ENCODE measurements at places on chromosomes 3 and 15.

- no peak for DNase-seq
Measured at GRCh38 chr15:66461917-66462316, 35.6 kb downstream of the SNAPC5 start.

DNA sequence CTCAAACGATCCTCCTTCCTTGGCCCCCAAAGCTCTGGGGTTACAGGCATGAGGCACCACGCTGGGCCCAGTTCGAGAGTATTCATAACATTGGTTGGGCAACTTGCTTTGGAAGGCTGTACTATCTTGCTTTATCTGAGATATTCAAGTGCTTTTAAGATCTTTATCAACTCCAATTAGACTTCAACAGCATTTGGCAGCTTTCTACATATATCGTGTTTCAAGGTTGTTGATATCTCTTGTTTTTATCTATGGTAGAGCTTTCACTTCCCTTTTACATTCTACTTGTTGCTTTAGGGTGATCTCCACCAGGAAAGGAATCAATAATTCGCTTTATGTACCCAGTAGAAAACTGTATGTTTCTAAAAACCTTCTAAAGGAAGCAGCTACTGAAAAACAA, 395.3 kb downstream of the IL5RA start:
- no peak for DNase-seq

- no peak for DNase-seq
Measured at GRCh38 chr3:23041918-23042696, 161.0 kb upstream of the UBE2E2 start.

- DNase-seq, result no peak
Measured at GRCh38 chr3:125643172-125643571, 47.9 kb upstream of the OSBPL11 start.

GRCh38 chr3:2950159-2950558, 160.0 kb downstream of the IL5RA start:
- no peak for DNase-seq

DNA sequence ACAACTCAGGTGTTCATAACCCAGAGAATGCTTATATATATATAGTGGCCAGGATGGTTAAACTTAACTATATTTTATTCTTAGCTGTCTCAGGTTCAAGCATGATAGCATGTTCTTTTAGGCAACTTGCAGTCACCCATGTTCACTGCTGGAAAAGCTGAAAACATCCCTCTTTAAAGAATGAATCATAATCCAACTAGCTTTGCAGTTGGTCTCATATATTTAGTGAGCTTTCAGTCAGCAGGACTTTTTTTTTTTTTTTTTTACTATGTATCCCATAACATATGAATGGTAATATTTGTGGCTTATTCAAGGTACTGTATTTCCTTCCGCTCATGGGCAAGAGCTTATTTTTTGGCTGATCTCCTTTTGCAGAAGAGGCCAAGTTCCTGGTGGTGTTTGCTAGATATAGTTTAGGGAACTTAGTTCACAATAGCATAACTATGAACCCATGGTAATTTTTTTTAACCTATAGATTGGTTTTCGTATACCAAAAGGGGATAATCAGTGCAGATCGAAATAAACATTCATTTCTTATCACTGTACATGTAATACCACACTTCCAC, 77.6 kb downstream of the CMSS1 start:
- no peak for DNase-seq

- no peak for DNase-seq
Measured at GRCh38 chr3:53501178-53501577, 6.8 kb downstream of the CACNA1D start.

DNA sequence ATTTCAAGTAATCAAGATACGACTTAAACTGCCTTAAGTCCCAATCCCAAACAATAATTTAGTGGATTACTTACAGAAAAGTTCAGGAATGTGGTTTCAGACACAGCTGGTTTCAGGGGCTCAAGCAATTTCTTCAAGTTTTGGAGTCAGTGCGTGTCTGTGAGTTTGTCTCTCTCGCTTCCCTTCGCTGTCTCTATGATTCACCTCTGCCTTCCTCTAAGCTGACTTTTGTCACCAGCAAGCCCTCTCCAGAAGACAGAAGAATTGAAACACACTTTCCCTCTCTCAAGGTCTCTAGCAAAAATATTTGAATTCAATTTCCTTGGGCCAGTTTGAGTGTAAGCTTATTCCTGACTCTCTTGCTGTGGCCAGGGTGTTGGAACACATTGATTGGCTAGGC, 392.4 kb downstream of the EDEM1 start:
- DNase-seq, result no peak

DNA sequence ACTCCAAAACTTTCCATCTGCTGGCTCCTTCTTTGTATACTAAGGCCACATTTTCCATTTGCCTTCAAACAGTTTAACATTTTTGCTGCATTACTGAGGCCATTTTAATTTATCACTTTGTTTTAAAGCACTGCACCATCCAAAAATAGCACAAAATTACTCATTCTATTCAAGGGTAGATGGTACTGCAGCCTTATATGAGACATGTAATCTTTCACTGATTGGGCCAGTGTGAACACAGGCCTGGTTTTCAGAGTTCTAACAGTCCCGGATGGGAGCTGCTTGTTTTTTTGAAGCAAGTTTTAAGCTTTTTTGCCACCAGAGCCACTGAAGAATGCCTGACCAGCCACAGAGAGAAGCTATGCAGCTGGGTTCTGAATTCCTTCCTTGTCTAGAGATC, 172.3 kb upstream of the TSC22D2 start:
- DNase-seq, result no peak

GRCh38 chr3:195697582-195698324, 23.0 kb upstream of the MUC20 start:
- DNase-seq, result no peak

- DNase-seq, result no peak
Measured at GRCh38 chr3:55203546-55203945, 275.7 kb upstream of the LRTM1 start.

GRCh38 chr15:59622289-59622688, 10.7 kb downstream of the GCNT3 start:
- DNase-seq, result peak; percentile 64

Measured in activated CD4-positive, alpha-beta memory T cell treated with anti-CD3 and anti-CD28 coated beads, Interleukin-2, amount 10 ng/mL, durations not matched to agents 7 days and 5 days (primary cell).